Hematopoietic multipotent progenitor cell treated with erythropoietin and hydrocortisone succinate and interleukin-3 and kit ligand, for 4 days (in vitro differentiated cells): ENCODE measurements at places on chromosomes 13 and 19.
A peak's percentile ranks its signal among the peaks of the same experiment; 100 is the strongest.

DNA sequence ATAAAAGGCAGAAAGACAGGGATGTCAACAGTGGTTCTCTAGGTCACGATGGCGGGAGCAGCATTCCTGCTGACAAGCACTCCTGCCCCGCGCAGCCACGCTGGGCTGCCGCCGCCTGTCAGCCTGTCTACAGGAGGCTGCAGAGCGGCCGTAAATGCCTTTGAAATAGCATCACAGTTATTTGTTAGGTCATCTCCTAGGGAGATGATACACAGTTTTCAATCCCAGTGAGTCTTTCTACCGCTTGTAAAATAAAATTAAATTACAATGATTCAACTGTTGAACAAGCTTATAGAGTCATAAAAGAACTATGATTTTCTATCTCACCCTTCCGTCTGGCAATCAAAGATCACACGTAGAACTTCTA is 7.3 kb upstream of the SLC7A9 start:
- no peak for DNase-seq

GRCh38 chr13:113166681-113167080 is 8.2 kb downstream of the PROZ start:
- DNase-seq: no peak

DNA sequence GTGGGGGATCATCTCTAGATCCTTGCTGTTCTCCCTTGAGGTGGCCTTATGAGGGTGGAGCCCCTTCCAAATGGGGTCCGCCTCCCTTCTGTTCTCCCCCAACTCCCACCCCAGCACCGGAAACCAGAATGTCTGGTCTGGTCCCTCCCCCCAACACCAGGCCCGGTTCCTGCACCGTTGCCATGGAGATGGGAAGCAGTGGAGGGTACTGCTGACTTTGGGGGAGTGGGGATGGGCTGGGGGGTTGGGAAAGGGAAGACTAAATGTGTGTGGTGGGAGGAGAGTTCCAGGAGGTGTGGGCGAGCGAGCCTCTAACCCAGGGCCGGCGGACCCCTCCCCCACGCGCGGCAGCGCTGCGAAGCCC is 1.7 kb downstream of the SHANK1 start:
- DNase-seq: no peak

DNA sequence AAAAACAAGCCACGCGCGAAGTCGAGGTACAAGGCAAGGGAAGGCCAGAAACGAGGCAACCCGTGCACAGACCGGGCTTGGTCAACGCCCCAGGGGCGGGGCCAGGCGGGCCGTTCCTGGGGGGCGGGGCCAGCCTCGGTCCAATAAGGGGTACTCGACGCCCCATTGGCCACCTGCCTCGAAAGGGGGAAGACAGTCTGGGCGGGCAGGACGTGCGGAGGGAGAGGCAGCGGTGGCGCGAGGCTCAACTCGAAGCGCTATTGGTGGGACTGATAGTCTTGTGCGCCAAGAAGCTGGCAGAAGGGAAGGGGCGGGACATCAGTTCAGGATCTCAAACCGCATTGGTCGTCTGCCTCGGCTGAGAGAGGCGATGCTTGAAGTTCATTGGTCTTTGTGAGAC is at the start of gene LYPD4:
Gene LYPD4 (minus strand): TSS at position 83 of the 400 bp plus-strand sequence. CDS start 5,398 bp downstream, outside the sequence.
- no peak for DNase-seq

DNA sequence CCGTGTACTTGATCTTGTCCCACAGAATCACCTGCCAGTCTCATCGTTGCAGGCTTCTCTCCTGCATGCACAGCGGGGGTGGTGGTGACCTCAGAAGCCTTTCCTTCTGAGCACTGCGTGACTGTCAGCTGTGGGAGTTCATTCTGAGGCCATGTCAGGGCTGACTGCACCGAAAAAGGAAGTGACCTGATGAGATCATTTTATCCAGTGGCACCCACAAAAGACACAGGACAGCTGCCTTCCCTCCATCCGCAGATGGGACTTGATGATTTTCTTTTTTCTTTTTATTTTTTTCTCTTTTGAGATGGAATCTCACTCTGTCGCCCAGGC is 89.7 kb downstream of the RAB20 start:
- DNase-seq: peak; percentile 68

- DNase-seq: peak; percentile 53
These were observed at the start of gene LRP3 for GRCh38 chr19:33193865-33194362. Gene LRP3, plus strand, starts transcription at chr19:33194330. Its CDS starts 456 bp downstream, at chr19:33194786.

- DNase-seq: no peak
These were observed 208.2 kb upstream of the SOX21 start for GRCh38 chr13:94920578-94920977.

GRCh38 chr13:42000846-42001245 is 39.9 kb upstream of the VWA8 start:
- DNase-seq: no peak

DNA sequence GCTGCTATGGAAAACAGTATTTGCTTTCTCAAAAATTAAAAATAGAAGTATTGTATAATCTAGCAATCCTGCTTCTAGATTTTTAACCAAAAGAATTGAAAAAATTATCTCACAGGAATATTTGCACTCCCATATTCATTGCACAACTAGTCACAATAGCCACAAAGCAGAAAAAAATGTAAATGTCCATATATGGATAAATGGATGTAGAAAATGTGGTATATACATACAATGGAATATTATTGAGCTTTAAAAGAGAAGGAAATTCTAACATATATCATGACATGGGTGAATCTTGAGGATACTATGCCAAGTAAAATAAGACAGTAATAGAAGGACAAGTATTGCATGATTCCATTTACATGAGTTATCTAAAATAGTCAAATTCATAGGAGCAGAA is 2753.0 kb downstream of the PCDH9 start:
- no peak for DNase-seq

GRCh38 chr19:6236310-6237291 is 43.2 kb downstream of the MLLT1 start:
- no peak for DNase-seq
